Subcutaneous preadipocyte (primary cell): ENCODE measurements at places on chromosomes 6 and 20. TPM values are rescaled to one million over a fixed set of nuclear protein-coding genes. Genes with fewer than 3 reads are reported as not detected.

Gene MOXD1
- total RNA-seq, result 14.3 and 43.4 TPM in 2 replicates

Gene KCNB1
- under 0.01 TPM in 1 of 2 replicates, not detected in the other for total RNA-seq

Gene TAP2
- total RNA-seq, result 21.7 and 22.5 TPM in 2 replicates

Gene HINT3
- total RNA-seq, result 9.9 and 10.6 TPM in 2 replicates

Gene RBPJL
- not detected in 2 replicates for total RNA-seq

Gene CTAGE9
- not detected in 2 replicates for total RNA-seq

Gene NKAIN4
- not detected in 2 replicates for total RNA-seq
